ENCODE measurements at places on chromosomes 7 and 10.

- no peak for DNase-seq
Observed at GRCh38 chr10:9198611-9199010, 1144.1 kb downstream of the GATA3 start.

DNA sequence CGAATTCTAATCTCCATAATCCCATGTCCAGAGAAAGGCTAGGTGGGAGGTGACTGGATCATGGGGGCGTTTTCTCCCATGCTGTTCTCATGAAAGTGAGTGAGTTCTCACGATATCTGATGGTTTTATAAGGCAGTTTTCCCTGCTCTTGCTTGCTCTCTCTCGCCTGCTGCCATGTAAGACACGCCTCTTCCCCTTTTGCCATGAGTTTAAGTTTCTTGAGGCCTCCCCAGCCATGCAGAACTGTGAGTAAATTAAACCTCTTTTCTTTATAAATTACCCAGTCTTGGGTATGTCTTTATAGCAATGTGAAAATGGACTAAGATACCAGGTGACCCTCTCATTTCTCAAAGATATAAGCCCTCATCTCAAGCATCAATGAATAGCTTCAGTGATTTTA, 1.1 kb upstream of the ACTA2 start:
- DNase-seq, result no peak

GRCh38 chr7:132709971-132710567, 133.8 kb upstream of the PLXNA4 start:
- DNase-seq, result peak; percentile 4

GRCh38 chr7:50803359-50804337, 21.0 kb upstream of the GRB10 start:
- no peak for DNase-seq
